ENCODE measurements at places on chromosomes 2 and 18. TPM values are rescaled to one million over a fixed set of nuclear protein-coding genes. Genes with fewer than 3 reads are reported as not detected.

DNA sequence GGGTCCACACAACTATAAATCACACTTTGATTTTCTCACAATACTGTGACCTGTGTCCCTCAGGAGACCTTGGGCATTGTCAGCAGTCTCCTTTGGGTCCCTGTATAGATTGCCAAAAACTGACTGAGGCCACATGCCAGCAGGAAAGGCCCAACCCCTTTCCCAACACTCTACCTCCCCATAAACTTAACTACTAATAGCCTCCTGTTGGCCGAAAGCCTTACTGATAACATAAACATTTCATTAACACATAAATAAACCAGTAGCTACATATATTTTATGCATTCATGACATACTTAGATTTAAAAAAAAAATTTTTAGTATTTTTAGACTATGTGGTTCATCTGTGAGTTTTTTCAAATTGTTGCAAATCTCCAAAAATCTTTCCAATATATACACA lies 153.5 kb downstream of the ARL4C start:
- H3K27me3 ChIP-seq, result no peaks in the 10 kb centered on the region
- H3K36me3 ChIP-seq, result no peaks in the 10 kb centered on the region

- peak within 1 kb of the TSS; percentile 66 for H3K27ac ChIP-seq
- H3K36me3 ChIP-seq, result no peaks in the 10 kb centered on the region
- no peaks in the 10 kb centered on the region for H3K27me3 ChIP-seq
- no peak for DNase-seq
- H3K4me3 ChIP-seq, result no peak within 1 kb of the TSS
- peaks cover 19% of the 10 kb centered on the region for H3K4me1 ChIP-seq
These were observed at the start of gene DSC1 for GRCh38 chr18:31162825-31163435. Gene DSC1 (minus strand): TSS chr18:31162856. CDS start chr18:31162594, 262 bp downstream.

DNA sequence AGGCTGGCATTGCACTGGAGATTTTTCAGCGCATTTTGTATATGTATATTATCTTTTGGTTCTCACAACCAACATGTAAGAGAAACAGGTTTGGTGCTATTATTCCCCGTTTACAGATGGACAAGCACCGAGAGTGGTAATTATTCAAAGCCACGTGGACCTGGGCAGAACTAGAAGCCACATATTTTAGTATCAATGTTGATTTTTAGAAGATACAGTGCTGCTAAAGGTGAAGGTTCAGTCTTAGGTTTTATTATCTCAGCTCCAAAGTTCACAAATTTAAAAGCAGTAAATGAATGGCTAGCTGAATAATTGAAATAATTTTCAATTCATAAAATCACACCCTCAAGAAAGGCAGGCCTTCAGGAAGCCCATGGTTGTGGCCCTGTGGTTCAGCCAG lies 400.6 kb upstream of the ID2 start:
- H3K4me1 ChIP-seq, result no peaks in the 10 kb centered on the region
- DNase-seq, result no peak
- H3K27ac ChIP-seq, result no peak overlapping the region
- no peak overlapping the region for H3K4me3 ChIP-seq

GRCh38 chr2:38659115-38659514 lies 6.8 kb upstream of the GALM start:
- no peak for DNase-seq
- H3K4me3 ChIP-seq, result no peak overlapping the region
- H3K27me3 ChIP-seq, result no peaks in the 10 kb centered on the region
- H3K36me3 ChIP-seq, result no peaks in the 10 kb centered on the region
- no peaks in the 10 kb centered on the region for H3K4me1 ChIP-seq
- no peak overlapping the region for H3K27ac ChIP-seq

DNA sequence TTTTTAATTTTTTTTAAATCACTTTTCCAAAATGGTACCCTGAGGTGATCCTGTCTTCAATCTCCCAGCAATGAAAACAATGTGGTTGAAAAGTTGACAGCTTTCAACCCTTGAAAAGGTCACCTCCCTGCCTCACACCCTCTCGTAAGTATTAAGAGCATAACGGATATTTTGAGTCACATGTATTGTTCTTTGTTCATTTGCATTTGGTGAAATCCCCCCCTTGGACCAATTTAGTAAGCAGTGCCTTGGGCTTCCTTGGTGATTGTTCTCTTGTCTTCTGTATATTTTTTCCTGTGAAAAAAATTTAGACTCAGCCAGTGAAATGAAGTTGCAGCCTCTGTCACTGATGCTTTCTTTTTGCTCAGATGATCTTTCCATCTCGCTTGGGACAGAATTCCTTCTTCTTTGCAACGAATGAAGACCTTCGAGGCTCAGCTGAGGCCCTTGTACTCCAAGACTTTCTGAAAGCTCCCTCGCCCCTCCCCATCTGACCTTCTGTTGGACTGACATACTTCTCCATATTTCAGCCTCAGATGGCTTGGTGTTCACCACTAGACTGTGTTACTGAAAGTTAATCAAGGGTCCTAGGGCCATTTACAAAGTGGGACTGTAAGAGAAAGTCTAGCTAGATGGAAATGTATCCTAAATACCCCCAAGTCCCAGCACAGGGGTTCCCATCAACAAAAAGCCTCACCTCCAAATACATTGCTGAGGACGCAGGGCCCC lies 158.4 kb downstream of the BCL2 start:
- peak overlapping the region; percentile 63 for H3K27ac ChIP-seq
- no peak overlapping the region for H3K4me3 ChIP-seq
- DNase-seq, result no peak
- H3K36me3 ChIP-seq, result no peaks in the 10 kb centered on the region
- H3K4me1 ChIP-seq, result peaks cover 21% of the 10 kb centered on the region
- peaks cover 6% of the 10 kb centered on the region for H3K27me3 ChIP-seq

The MRO gene
- not detected for polyA plus RNA-seq

DNA sequence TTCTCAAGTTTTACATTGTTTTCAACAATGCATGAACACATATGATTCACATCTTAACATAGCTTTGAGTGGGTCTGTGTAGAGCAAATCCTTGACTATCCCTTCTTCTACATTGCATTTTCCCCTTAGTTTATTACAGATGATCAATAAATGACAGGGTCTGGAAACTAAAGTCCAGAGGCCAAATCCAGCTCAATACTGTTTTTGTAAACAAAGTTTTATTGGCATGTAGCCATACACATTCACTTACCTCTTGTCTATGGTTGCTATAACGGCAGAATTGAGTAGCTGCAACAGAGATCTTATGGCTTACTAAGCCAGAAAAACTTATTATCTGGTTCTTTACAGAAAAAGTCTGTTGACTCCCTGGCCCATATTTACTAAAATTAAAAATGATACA lies 12.8 kb downstream of the FANCL start:
- H3K4me1 ChIP-seq, result no peaks in the 10 kb centered on the region
- H3K36me3 ChIP-seq, result no peaks in the 10 kb centered on the region
- no peak overlapping the region for H3K4me3 ChIP-seq
- H3K27me3 ChIP-seq, result no peaks in the 10 kb centered on the region
- DNase-seq, result no peak

GRCh38 chr18:59715966-59716369 lies 18.7 kb upstream of the CCBE1 start:
- peak overlapping the region; percentile 50 for H3K27ac ChIP-seq
- H3K36me3 ChIP-seq, result no peaks in the 10 kb centered on the region
- H3K4me3 ChIP-seq, result no peak overlapping the region
- no peaks in the 10 kb centered on the region for H3K27me3 ChIP-seq
